PC-3 (cell line): ENCODE measurements at places on chromosomes 1 and 21. TPM values are rescaled to one million over a fixed set of nuclear protein-coding genes. Genes with fewer than 3 reads are reported as not detected.

CLDN17 gene
- not detected in 2 replicates for total RNA-seq

- peak; percentile 71 for DNase-seq
- no peaks in the 10 kb centered on the region for H3K36me3 ChIP-seq
- peak overlapping the region; percentile 5; the same call in 1 of the 2 replicates for H3K4me3 ChIP-seq
- H3K4me1 ChIP-seq, result peaks cover 22% of the 10 kb centered on the region
- peak overlapping the region; percentile 61 for H3K27ac ChIP-seq
These were observed 6.4 kb downstream of the SZT2 start for GRCh38 chr1:43396059-43396458.

DNA sequence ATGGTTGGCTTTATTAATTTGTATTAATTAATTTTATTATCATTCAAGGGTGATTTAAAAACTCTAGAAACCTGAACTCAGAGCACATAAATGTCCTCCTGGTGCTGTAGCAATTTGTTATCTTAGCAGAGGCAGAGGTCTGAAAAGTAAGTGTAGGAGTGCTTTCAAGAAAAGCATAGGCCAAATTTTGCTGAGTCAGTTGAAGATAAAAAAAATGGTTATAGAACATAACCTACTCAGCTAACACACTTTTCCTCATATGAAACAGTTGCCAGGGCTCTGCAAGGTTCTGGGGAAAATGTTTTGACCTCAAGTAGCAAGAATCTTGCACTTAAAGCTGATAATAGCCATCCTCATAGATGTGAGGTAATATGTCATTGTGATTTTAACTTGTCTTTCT lies 53.5 kb upstream of the CHODL start:
- H3K4me3 ChIP-seq, result no peak overlapping the region
- no peak for DNase-seq
- H3K4me1 ChIP-seq, result no peaks in the 10 kb centered on the region

DNA sequence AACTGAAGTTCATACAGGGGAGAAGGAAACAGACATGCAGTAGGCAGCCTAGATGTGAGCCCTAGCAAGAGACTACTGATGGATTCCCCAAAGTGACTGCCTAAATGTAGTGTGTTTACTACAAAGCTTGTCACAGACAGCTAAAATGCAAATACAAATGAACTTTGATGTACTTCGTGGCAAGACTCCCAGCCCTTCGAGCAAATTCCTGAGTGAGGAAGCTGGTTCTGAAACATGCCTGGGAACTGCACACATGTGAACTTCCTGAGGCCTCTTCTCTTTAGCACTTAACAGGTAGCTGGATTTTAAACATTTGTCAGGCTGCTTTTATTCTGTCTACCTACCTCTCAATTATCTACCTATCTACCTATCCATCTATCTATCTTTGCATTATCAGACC lies 6.7 kb upstream of the IRF2BP2 start:
- H3K36me3 ChIP-seq, result no peaks in the 10 kb centered on the region
- H3K27me3 ChIP-seq, result no peaks in the 10 kb centered on the region
- peaks cover 44% of the 10 kb centered on the region for H3K4me1 ChIP-seq
- H3K27ac ChIP-seq, result no peak overlapping the region
- no peak overlapping the region for H3K4me3 ChIP-seq

CD34 gene
- not detected in 2 replicates for total RNA-seq

DNA sequence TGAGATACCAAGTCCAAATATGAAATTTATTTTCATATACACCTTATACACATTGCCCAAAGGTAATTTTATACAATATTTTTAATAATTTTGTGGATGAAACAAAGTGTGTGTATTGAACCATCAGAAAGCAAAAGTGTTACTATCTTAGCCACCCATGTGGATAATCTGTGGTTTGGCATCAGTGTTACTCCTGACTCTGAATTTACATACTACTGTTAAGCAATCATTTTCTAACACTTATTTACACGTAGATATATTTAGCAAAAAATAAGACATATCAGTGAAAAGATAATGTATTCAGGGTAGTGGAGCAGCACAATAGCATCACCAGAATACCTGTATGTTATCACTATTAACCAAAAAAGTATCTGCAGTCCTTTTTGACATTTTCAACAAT lies 23.8 kb downstream of the DENND2D start:
- no peaks in the 10 kb centered on the region for H3K4me1 ChIP-seq
- peaks cover 17% of the 10 kb centered on the region; the same call in 1 of the 2 replicates for H3K36me3 ChIP-seq
- H3K4me3 ChIP-seq, result no peak overlapping the region
- H3K27ac ChIP-seq, result no peak overlapping the region
- DNase-seq, result no peak
- no peaks in the 10 kb centered on the region for H3K27me3 ChIP-seq

KRTAP21-3 gene
- not detected in 2 replicates for total RNA-seq

DNA sequence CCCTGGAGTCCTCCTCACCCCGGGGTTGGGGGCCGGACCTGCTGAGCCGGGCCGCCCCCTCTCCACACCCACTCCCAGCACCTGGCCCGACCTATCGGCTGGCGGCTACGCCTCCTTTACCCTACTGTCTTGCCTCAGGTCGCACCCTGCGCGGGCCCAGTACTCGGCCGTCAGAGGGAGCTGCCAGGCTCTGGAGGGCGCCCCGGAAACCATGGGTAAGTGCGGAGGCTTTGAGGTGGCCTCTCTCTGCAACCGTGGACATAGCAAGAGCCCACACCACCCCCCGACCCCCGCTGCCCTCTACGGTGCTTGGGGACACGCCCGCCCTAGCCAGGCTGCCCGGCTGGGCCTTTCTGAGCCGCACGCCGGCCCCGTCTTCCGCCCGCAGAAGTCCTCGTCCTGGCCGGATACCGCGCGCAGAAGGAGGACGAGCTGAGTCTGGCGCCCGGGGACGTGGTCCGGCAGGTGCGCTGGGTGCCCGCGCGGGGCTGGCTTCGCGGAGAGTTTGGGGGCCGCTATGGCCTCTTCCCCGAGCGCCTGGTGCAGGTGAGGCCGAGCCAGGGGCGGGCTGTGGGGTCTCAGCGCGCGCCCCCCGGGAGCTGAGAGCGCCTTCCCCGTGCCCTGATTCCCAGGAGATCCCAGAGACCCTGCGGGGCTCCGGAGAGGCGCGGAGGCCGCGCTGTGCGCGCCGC lies at the start of gene SH3D21:
SH3D21 (plus strand) TSS at position 159 of the 692 bp plus-strand sequence; CDS start at position 212, 53 bp downstream.
- H3K4me1 ChIP-seq, result peaks cover 23% of the 10 kb centered on the region
- peak within 1 kb of the TSS; percentile 83 for H3K4me3 ChIP-seq
- DNase-seq, result peak; percentile 49
- H3K27ac ChIP-seq, result peak within 1 kb of the TSS; percentile 53
- peaks cover 25% of the 10 kb centered on the region for H3K36me3 ChIP-seq

DNA sequence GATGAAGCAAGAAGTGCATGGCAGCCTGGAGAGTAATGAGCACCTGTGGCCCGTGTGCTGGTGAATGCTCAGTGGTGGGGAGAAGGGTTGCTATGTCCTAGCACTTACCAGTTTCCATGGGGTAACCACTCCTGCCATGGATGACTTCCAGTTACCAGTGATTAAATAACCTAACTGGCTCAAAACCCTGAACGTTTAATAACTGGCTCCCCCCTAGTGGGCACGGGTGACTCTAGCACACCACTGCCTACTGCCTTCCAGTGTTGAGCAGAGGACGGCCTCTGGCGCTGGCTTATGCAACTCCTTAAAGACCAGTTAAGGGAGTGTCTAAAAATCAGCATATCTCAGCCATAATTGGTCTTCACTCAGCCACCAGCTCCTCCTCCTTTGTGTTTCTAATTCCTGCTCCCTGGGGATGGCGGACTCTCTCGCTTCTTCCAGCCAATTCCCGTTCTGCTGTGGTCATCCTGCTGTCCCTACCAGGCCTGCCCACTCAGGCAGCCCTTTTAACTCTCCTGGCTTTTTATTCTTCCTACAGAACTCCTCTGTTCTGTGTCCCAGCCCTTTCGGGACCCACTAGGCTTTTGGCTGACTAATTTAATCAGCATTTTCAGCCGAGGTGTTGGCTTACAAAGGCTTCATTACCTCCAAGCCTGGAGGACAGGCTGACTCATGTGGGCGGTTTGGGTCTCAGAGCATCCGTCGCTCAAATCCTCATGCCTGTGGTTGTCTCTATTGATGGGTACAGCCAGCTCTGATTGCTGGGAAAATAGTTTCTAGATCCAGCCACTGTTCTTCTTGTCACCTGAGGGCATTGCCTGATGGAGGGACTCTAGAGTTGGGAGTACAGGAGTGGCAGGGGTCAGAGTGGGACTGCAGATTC lies 332.4 kb downstream of the CAMTA1 start:
- no peak overlapping the region for H3K27ac ChIP-seq
- peaks cover 69% of the 10 kb centered on the region for H3K27me3 ChIP-seq
- no peaks in the 10 kb centered on the region for H3K4me1 ChIP-seq
- H3K36me3 ChIP-seq, result no peaks in the 10 kb centered on the region
- no peak overlapping the region for H3K4me3 ChIP-seq
- DNase-seq, result no peak

GRCh38 chr1:212545941-212546635 lies 62.5 kb upstream of the ATF3 start:
- DNase-seq, result no peak
- H3K4me1 ChIP-seq, result no peaks in the 10 kb centered on the region
- no peaks in the 10 kb centered on the region for H3K36me3 ChIP-seq
- peaks cover 10% of the 10 kb centered on the region; the same call in 1 of the 2 replicates for H3K27me3 ChIP-seq

- no peak for DNase-seq
- no peak overlapping the region for H3K27ac ChIP-seq
- no peaks in the 10 kb centered on the region for H3K27me3 ChIP-seq
These were observed 6.8 kb upstream of the KIF17 start for GRCh38 chr1:20724364-20725188.

DNA sequence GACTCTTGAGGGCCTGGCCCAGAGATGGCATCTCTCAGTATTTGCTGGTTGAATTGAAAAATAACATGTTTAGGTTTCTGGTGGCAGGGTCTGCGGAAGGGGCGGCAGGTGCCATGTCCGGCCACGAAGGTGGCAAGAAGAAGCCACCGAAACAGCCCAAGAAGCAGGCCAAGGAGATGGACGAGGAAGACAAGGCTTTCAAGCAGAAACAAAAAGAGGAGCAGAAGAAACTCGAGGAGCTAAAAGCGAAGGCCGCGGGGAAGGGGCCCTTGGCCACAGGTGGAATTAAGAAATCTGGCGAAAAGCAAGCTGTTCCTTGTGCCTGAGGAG lies 14.3 kb upstream of the FGR start:
- H3K4me1 ChIP-seq, result peaks cover 8% of the 10 kb centered on the region
- H3K27ac ChIP-seq, result no peak overlapping the region
- no peak overlapping the region for H3K4me3 ChIP-seq
- no peaks in the 10 kb centered on the region for H3K27me3 ChIP-seq
- no peaks in the 10 kb centered on the region for H3K36me3 ChIP-seq

DNA sequence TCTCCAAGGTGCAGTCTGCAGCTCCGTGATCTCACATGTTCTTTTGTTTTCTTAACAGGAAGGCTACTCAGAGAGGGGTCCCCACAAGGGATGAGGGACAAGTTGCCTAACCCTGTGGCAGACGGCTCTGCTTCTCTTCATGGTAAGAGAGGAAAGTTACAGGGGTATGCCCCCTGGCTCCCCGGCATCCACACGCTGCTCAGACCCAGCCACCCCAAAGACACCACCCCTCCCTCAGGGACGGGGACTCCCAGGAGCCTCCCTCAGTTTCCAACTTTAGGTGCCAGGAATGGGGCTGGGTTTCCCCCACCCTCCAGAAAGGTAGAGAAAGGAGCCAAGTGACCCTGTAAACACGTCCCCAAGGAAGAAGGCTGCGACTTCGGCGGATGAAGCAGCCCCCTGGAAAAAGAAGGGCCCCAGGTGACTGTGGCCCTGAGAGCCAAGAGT lies 19.7 kb downstream of the OPTC start:
- peak overlapping the region; percentile 34 for H3K4me3 ChIP-seq
- H3K27me3 ChIP-seq, result no peaks in the 10 kb centered on the region

- H3K27me3 ChIP-seq, result no peaks in the 10 kb centered on the region
- no peak overlapping the region for H3K4me3 ChIP-seq
- H3K36me3 ChIP-seq, result peaks cover 9% of the 10 kb centered on the region; the same call in 1 of the 2 replicates
- no peak for DNase-seq
- no peak overlapping the region for H3K27ac ChIP-seq
These were observed 7.4 kb downstream of the ACADM start for GRCh38 chr1:75731881-75732280.

- H3K4me3 ChIP-seq, result no peak overlapping the region
- no peaks in the 10 kb centered on the region for H3K27me3 ChIP-seq
- H3K36me3 ChIP-seq, result peaks cover 19% of the 10 kb centered on the region
- peaks cover 12% of the 10 kb centered on the region for H3K4me1 ChIP-seq
These were observed 38.1 kb downstream of the SOX13 start for GRCh38 chr1:204110894-204111633.

- H3K4me3 ChIP-seq, result no peak overlapping the region
- no peaks in the 10 kb centered on the region for H3K27me3 ChIP-seq
- H3K4me1 ChIP-seq, result peaks cover 10% of the 10 kb centered on the region; the same call in 1 of the 2 replicates
- H3K27ac ChIP-seq, result no peak overlapping the region
These were observed 16.3 kb upstream of the L1TD1 start for GRCh38 chr1:62178372-62178771.

- no peaks in the 10 kb centered on the region for H3K27me3 ChIP-seq
- H3K4me3 ChIP-seq, result no peak overlapping the region
- no peak overlapping the region for H3K27ac ChIP-seq
- DNase-seq, result no peak
- no peaks in the 10 kb centered on the region; the same call in 1 of the 2 replicates for H3K36me3 ChIP-seq
- H3K4me1 ChIP-seq, result peaks cover 22% of the 10 kb centered on the region
These were observed 4.3 kb downstream of the TRIM46 start for GRCh38 chr1:155177918-155178281.

GRCh38 chr1:151425103-151425502 lies 25.7 kb downstream of the PSMB4 start:
- H3K27me3 ChIP-seq, result no peaks in the 10 kb centered on the region
- no peak overlapping the region for H3K4me3 ChIP-seq
- no peak for DNase-seq
- no peaks in the 10 kb centered on the region for H3K4me1 ChIP-seq

- no peak overlapping the region for H3K27ac ChIP-seq
- H3K4me1 ChIP-seq, result peaks cover 9% of the 10 kb centered on the region
- H3K27me3 ChIP-seq, result no peaks in the 10 kb centered on the region
- H3K36me3 ChIP-seq, result no peaks in the 10 kb centered on the region
- no peak for DNase-seq
These were observed 85.9 kb upstream of the IVNS1ABP start for GRCh38 chr1:185402930-185403329.

AKNAD1 gene
- total RNA-seq, result 0.07 and 1.8 TPM in 2 replicates

GRCh38 chr1:225825078-225825477 lies 15.2 kb downstream of the EPHX1 start:
- no peak overlapping the region for H3K4me3 ChIP-seq
- peaks cover 2% of the 10 kb centered on the region; the same call in 1 of the 2 replicates for H3K36me3 ChIP-seq
- no peak overlapping the region for H3K27ac ChIP-seq
- peaks cover 10% of the 10 kb centered on the region for H3K4me1 ChIP-seq
- H3K27me3 ChIP-seq, result no peaks in the 10 kb centered on the region
- no peak for DNase-seq

- H3K36me3 ChIP-seq, result no peaks in the 10 kb centered on the region
- H3K4me3 ChIP-seq, result no peak overlapping the region
- H3K27ac ChIP-seq, result no peak overlapping the region
- H3K27me3 ChIP-seq, result peaks cover 84% of the 10 kb centered on the region
These were observed 39.0 kb upstream of the CADM3 start for GRCh38 chr1:159132271-159132881.

FMO1 gene
- not detected in 2 replicates for total RNA-seq

AVPR1B gene
- total RNA-seq, result 0.22 TPM in 1 of 2 replicates, not detected in the other

DNA sequence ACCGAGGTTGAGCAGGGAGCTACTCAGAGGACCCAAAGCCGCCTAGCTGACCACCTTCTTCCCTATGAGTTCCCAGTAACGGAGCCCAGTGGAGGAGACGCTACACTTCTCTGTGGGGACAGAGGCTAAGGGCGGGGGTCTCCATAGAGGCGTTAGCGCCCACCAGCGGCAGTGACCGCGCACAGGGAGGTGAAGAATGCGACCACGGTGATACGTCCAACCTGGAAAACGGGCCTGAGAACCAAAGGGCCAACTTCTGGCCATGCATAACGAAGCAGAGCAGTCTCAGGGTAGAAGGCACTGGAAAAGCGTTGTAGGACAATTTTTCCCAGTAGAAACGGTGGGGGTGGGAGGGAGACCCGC lies 400 bp upstream of the COG2 start:
- no peak overlapping the region for H3K4me3 ChIP-seq
- H3K27ac ChIP-seq, result no peak overlapping the region
- peaks cover 6% of the 10 kb centered on the region; the same call in 1 of the 2 replicates for H3K36me3 ChIP-seq
- peaks cover 35% of the 10 kb centered on the region for H3K27me3 ChIP-seq
- DNase-seq, result no peak
- peaks cover 25% of the 10 kb centered on the region for H3K4me1 ChIP-seq
